ENCODE measurements at places on chromosomes 1 and 21. TPM values are rescaled to one million over a fixed set of nuclear protein-coding genes. Genes with fewer than 3 reads are reported as not detected.

MROH7 gene
- not detected for total RNA-seq

SYCP1 gene
- not detected for total RNA-seq

CD84 gene
- not detected for total RNA-seq

AADACL4 gene
- not detected for total RNA-seq

AMY2B gene
- total RNA-seq, result not detected

PALMD gene
- total RNA-seq, result 79.6 TPM

Measured in mammary microvascular endothelial cell (primary cell).